ENCODE measurements at places on chromosomes 2 and 18.

GRCh38 chr2:76296438-76296837 is 585.7 kb upstream of the GCFC2 start:
- no peak for DNase-seq

- no peak for DNase-seq
These were observed 29.2 kb downstream of the GPC1 start for GRCh38 chr2:240464514-240465241.

- DNase-seq: no peak
These were observed 863.3 kb downstream of the DPP10 start for GRCh38 chr2:115305712-115306111.

DNA sequence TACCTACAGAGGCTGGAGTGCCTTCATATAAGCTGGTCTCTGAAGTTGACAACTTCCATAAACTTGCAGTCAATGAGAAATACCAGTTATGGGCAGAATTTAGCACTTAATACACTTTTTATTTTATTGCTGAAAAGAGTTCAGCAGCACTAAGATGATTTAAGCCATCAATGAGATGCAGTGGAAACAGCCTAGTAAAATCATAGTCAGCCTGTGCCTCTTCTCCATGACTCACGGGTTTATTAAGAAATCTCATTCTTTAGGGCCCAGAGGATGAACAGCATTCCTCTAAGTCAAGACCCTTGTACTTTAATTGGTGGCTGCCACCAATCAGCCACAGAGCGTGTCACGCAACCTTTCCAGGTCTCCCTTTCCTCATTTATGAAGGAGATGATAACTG is 1357.9 kb upstream of the CELF4 start:
- DNase-seq: no peak

GRCh38 chr2:101981504-101981903 is 10.3 kb upstream of the IL1R2 start:
- DNase-seq: no peak

- DNase-seq: peak; percentile 43
These were observed 17.9 kb downstream of the REV1 start for GRCh38 chr2:99471654-99472599.

GRCh38 chr18:28650860-28651259 is 473.9 kb upstream of the CDH2 start:
- no peak for DNase-seq

DNA sequence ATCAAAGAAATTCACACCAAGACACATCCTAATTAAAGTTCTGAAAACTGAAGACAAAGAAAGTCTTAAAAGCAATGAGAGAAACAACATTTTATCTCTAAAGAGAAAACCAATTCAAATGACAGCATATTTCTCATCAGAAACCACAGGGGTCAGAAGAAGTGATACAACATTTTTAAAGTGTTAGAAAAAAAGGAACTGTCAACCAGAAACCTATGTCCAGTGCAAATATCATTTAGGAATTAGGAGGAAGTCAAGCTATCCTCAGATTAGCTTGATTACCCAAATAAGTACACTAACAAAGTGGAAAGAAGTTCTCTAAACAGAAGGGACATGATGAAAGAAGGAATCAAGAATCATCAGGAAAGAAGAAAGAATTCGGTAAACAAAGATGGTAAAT is 59.5 kb upstream of the BCL2L11 start:
- DNase-seq: no peak

- DNase-seq: no peak
These were observed 60.2 kb downstream of the E2F6 start for GRCh38 chr2:11405599-11406266.

- no peak for DNase-seq
These were observed 44.9 kb upstream of the ITPRID2 start for GRCh38 chr2:181846399-181847197.

DNA sequence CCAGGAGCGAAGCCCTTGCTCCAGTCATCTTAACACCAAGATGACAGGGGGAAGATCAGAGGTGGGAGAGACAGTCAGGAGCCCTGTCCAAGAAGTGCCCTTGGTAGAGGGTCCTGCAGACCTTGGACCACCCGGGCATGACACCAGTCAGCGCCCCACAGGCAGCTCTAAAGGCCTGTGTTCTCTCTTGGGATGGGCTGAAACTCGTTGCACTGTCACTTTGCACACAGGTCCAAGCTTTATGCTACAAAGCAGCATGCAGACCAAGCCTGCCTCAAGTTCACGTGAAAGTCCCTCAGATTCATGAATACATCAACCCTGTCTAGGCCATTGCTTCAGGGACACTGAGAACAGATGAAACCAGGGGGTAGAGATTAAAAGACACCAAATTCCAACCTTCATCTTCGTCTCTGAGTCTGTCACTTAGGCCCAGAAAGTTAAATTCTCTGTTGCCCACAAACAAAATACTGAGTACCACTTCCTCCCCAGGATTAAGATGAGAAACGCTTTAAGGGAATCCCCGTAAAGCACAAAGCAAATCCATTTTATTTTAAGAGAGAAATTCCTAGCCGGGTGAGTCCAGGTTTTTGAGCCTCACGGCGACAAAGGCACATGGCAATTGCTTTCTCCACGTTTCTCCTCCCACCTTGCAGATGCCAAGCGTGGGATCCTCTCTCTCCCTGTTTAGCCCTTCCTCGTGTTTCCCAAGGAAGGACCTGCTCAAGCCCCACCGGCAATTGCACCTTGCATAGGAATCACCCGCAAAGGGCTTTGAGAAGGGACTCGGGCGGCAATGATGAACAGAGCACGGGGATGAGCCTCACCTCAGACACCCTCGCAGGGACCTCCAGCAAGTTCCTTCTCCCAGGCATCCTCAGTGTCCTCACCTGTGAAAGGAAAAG is 75.0 kb upstream of the ID2 start:
- no peak for DNase-seq

DNA sequence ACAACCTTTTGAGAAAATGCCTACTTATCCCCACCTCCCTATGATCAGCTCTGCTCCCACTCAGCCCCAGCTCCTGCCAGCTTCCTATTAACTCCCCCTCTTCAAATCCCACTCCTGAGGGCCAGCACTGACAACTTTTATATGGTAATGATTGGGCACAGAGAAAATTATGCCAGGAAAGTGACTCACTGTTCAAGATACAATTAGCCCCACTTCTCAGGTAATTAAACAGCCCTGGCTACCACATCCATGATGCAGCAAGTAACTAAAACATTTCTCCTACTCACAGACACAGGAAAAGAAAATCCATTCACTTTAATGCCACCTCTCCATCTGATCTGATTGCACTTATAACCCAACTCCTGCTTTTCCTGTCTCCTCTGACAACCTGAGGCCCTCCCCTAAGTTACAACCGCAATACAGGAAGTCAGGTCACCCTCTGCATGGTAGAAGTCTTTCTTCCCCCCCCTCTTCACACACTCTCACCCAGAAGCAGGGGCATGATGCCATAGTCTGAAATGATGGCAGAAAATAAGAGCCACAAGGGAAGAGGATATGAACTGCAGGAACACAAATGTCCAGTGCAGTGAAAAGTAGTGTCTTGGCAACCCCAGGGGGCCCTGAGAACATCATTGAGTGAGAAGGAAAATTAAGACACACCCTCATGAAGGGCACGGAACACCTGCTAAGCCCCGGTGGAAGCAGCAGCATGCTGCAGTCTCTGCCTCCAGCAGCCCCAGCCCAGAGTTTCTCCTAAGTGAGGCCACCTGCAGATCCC is 54.4 kb downstream of the STK39 start:
- DNase-seq: no peak

GRCh38 chr2:191302459-191303139 is 57.4 kb downstream of the MYO1B start:
- no peak for DNase-seq

DNA sequence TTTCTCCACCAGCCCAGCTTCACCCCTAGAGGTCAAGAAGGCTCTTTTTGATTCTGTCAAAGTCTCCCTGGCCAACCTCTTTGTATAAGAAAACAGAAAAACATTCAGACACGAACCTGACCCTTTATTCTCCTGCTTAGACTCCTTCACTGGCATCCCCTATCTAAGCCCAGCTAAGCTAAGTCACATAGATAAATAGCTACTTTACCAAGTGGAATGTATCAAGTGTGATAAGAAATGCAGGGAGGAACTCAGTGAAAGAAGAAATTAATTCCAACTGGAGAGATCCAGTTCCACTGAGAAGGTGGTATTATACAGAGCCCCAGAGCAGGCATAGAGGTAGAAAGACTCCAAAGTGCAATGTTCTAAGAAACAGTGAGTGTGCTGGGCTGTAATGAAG is 489.5 kb downstream of the TNS1 start:
- DNase-seq: no peak

DNA sequence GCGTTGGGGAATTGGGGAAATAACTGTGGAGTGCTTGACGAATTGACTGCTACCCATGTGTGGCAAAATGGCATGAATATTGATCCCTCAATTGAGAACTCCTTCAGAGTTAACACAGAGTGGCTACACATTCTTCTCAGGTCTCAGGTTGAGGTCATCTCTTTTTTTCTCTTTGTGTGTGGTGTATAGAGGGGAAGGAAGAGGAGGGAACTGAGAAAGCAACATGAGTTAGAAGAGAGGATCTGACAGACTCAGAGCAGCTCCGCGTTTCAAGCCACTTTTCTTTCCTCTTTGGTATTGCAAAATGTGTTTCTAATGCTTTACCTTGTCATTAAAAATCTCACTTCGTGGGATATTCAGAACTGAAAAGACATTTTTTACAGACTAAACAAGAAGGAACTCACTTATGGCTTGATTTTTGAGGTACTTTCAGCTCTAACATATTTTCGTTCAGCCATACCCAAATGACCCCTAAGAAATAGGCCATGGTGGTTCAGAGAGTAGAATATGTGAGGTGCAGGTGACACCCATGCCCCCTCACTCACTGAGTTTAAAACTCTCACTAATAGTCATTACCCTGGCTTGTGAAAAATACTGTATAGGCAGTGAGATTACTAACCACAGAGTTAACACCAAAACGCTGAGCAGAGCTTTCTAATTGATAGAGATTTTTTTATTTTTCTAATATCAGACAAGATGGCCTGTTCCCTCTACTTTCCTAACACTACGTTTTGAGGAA is 22.5 kb downstream of the STAT4 start:
- no peak for DNase-seq

DNA sequence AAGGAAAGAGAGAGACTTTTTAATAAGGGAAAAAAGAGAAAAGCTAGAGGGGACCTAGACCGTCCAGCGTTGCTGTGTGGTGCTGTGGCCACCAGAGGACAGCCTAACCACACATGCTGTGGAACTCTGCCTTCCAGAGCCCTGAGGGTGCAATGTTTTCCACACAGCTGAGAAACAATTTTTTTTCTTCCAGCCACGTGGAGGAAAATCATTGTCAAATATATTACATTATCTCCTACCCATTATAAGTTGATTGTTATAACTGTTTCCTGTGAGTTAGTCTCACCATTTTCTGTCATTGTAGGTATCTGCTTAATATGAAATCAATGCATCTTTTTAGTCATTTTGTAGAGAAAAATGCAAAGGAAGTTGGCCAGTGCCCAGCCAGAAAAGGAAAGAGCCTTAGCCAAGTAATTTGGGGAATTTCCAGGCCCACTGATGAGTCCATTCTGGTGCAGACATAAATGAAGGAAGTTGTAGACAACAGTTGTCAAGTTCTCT is 5.9 kb upstream of the MRPL19 start:
- peak; percentile 58 for DNase-seq

DNA sequence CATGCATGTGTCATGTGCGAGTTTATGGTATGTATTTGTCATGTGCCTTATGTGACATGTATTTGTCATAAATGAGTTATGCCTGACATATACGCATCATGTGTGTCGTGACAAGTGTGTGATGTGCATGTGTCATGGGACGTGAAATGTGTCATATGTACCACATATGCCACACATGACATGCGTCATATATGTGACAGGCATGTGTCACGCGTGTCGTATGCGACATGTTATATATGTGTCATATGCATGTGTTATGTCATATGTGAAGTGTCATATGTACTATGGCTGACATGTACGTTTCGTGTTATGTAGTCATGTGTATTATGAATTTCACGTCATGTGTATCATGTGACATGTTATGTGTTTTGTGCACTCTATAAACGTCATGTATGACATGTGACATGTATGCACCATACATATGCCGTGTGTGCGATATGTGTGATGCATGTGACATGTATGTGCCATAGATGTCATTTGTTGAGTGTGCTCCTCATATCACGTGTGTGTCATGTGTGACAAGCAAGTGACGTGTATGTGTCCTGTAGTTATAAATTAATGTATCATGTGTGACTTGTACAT is 2152.3 kb upstream of the PIK3C3 start:
- DNase-seq: no peak

DNA sequence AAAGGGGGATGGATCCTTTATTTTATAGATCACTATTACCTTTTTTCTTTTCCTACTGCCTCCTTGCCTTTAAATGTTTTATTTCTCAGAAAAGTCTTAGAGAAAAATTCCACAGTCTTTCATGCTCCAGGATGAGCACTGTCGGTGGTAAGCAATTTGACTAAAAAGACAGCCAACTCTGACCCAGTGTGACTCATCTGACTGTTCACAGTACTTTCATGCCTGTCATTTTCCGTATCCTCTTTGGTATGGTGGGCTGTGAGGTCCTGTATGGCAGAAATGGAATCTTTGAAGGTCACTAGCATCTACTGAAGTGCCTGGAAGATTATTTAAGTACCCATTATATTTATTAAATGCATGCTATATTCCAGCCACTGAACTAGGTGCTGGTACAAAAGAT is 2.1 kb upstream of the RFTN2 start:
- DNase-seq: no peak

DNA sequence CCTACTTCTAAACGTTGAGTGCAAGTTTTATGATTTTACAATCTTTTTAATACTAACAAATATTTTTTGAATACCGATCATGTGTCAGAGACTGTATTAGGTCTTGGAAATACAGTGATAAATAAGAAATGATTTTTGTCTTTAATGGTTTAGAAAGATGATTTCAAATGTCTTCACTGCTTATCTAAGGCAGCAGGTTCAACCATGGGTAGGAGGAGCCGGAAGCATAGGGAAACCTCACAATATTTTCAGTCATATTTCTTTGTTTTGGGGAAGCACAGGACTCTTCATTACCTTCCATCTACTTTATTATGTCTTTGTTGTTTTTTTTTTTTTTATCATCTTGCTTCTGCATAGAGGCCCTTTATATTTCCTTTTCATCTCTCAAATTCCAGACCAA is 165.2 kb upstream of the EPC2 start:
- DNase-seq: no peak

GRCh38 chr2:119425119-119425405 is 6.6 kb upstream of the TMEM37 start:
- no peak for DNase-seq

DNA sequence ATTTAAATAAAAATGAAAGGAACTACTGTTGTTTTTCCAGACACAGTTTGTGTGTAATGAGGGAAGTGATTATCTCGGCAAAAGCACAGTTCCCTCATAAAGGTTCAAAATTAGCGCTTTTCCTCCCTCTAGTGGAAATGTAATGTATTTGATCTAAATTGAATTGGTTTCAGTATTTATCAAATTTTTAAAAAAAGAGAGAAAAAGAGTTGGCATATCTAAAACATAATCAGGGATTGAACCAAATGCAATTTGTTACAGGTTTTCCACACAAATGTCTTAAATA is 37.5 kb downstream of the CMPK2 start:
- DNase-seq: peak; percentile 67

- DNase-seq: no peak
These were observed 335 bp upstream of the NCKAP5 start for GRCh38 chr2:133568598-133568997.

Data from hematopoietic multipotent progenitor cell treated with erythropoietin and hydrocortisone succinate and interleukin-3 and kit ligand, for 15 days (in vitro differentiated cells).